A549 (cell line): ENCODE measurements at places on chromosomes 6 and 20. TPM values are rescaled to one million over a fixed set of nuclear protein-coding genes. Genes with fewer than 3 reads are reported as not detected.

The TLDC2 gene
- polyA plus RNA-seq, result 0.04 TPM in 1 of 3 replicates, not detected in the others

The HLA-DPB1 gene
- polyA plus RNA-seq, result not detected in 3 replicates

The POM121L2 gene
- not detected in 3 replicates for polyA plus RNA-seq

The OR2H1 gene
- polyA plus RNA-seq, result not detected in 3 replicates

The MLN gene
- not detected in 3 replicates for polyA plus RNA-seq

The NINL gene
- 13.2 to 23.4 TPM (median 20.2 TPM) in 3 replicates for polyA plus RNA-seq

The BNIP5 gene
- not detected in 3 replicates for polyA plus RNA-seq
